Muscle of arm (tissue), 14 donors: ENCODE measurements at places on chromosomes 12 and 14. TPM values are rescaled to one million over a fixed set of nuclear protein-coding genes. Genes with fewer than 3 reads are reported as not detected.

The KLRC3 gene
- polyA plus RNA-seq = not detected

The VDR gene
- not detected for polyA plus RNA-seq

The AQP5 gene
- 0.83 TPM for polyA plus RNA-seq

DNA sequence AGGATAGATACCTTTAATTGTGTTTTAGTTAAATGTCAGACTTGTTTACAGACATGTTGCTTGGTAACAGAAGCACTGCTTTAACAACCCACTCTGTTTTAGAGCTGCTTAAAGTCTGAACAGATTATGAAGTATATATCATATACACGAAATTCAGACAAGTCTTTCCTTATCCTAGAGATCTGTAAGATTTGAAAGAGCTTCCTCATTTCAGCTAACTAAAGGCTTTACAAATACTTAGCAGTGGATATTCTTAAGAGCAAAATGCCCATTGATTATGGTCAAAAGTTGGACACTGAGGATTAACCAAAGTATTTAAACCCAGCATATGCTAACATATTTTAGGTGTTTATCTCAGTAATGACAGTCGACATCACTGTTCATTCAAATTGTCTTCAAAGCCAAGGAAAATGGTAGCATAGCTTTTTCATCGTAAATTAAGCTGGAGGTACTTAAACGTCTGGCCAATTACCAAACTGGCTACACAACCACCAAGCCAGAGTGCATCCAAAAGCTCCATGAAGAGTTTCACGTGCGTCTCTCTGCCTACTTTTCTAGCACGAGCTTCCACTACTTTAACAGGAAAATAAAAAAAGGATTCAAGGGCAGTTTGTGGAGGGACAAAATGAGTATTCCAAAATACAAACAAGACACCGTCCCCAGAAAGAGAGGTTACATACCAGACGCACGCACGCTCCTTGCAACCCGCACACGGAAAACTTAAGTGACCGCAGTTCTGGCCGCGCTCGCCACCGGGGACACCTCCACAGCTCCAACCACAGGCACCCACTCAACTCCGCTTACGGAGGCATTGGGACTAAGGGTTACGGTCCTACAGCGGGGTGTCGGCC is 565 bp downstream of the CEP83 start:
- DNase-seq = peak; percentile 68

DNA sequence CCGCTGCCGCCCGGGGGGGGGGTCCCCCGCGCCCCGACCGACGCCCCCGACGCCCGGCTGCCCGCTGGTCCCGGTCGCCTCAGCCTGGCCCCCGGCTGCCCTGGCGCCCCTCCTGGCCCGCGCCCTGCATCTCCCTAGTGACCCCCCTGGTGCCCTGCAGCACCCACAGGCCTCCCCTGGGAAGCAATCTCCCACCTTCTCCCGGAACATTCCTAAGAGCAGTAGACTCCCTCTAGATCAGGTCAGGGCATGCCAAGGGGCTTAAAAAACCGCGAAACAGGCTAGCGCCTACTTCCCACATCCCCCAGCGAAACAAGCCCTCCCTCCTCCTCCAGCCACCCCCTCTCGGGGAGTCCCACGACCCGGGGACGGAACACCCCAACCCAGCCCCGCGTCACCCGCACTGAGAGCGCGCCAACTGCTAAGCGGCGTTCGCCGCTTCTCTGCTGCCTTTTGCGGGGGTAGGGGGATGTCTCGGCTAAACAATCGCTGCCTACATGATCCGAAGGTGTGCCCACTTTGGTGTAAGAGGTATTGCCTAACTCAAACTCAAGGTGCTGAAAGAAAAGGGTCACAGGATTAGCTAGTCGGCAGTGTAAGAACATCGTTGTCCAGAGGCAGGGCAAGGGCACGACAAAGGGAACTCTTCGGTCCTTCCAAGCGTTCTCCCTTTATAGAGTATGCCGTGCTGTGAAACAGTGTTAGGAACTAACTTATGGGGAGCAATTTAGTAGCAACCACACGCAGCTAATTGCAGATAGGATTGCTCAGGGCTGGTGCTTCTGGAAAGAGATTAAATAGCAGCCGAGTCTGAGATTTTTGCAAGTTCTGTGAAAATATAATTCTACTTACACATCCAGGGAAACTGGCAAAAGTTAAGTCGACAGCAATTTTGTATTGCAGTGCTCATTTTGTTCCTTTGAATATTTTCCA is 619 bp upstream of the NTN4 start:
- peak; percentile 29 for DNase-seq

DNA sequence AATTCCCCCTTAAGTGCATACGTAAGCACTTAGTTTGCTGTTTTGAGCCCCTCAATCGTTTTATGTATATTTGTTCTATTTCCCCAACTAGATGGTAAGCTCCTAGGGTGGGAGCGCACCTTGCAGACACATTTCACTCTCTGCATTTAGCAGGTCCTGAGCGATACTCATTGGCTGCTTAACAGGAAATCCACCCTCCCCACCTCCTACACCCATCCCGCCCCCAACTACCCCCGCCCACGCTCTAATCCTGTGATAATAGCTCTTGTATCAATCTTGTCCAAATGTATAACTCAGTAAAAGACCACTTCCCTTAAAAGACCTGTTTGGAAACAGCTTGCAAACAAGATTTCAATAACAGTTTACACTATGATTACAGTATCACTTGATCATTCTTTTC is 8.1 kb downstream of the LPAR5 start:
- no peak for DNase-seq
